ENCODE measurements at places on chromosomes 7 and 10.

- no peak for DNase-seq
Measured at GRCh38 chr7:128060018-128060417, 28.8 kb upstream of the LRRC4 start.

- DNase-seq: no peak
Measured at GRCh38 chr7:44733708-44734481, 14.8 kb upstream of the ZMIZ2 start.

GRCh38 chr7:78345979-78346378, 547.4 kb downstream of the PHTF2 start:
- DNase-seq: no peak

GRCh38 chr7:155865830-155866525, 53.7 kb upstream of the SHH start:
- DNase-seq: no peak

- DNase-seq: no peak
Measured at GRCh38 chr10:97058521-97058920, 127.2 kb downstream of the SLIT1 start.

DNA sequence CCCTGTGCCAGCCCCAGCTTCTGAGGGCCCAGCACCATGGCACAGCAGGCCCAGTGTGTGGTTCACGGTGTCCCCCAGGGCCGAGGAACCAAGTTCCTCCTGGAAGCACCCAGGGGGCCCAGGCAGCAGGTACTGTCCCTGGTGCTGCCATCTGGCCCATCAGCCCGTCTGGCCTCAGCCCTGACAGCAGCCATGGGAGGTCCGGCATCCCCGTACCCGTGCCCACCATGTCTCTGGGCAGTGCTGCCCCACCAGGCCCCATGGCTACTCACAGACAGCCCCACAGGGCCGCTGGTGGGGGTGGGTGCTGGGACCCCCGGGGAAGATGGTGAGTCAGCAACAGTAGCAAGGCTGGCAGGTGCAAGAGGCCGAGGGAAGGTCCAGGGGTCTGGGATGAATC, 32.8 kb downstream of the STK32C start:
- no peak for DNase-seq
